Activated CD4-positive, alpha-beta T cell treated with anti-CD3 and anti-CD28 coated beads, Interleukin-2, amount 50 U/mL, for 48 hours (primary cell): ENCODE measurements at places on chromosomes 12 and 14.

DNA sequence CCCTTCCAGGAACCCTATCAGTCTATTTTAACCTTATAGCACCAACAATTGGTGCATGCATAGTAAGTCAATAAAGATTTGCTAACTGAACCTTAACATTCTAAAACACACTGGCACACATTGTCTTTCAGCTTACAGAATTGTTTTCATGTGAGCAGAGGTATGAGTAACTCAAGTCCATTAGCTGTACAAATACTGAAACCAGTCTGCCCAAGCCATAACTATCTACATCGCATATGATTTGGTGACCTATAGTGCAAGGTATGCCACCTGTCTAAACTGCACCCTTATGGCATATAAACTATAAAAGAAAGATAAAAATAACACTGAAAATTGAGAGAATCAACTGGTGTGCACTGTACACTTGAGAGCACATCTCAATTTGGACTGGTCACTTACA, 34.8 kb downstream of the SBNO1 start:
- no peak for DNase-seq

- DNase-seq = no peak
Measured at GRCh38 chr14:56137453-56137807, 19.2 kb downstream of the PELI2 start.

- no peak for DNase-seq
Measured at GRCh38 chr12:123267991-123268843, 3.4 kb downstream of the CDK2AP1 start.

GRCh38 chr14:104363891-104364760, 215.4 kb upstream of the C14orf180 start:
- no peak for DNase-seq

DNA sequence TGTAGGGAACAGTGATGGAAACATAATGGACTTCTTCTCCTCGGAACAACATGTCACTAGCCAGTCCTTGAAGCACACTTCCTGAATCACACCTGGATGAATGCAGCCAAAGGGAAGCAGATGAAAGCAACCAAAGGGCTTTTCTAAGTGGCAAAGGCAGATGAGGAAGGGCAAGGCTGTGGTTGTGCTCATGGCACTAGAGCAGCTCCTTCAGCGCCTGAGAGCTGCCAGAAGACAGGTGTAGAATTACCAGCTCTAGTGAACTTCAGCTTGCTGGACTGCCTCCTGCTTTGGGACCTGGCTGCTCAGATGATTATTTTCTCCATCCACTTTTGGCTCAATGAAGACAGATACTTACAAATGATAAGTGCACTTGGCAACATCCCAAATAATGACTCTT, 1372.1 kb upstream of the SEL1L start:
- DNase-seq = no peak

GRCh38 chr12:109450980-109451379, 26.1 kb downstream of the KCTD10 start:
- no peak for DNase-seq

- DNase-seq = no peak
Measured at GRCh38 chr14:102280376-102280962, 24.5 kb downstream of the MOK start.

- DNase-seq = no peak
Measured at GRCh38 chr14:97329701-97330100, 532.5 kb downstream of the VRK1 start.

DNA sequence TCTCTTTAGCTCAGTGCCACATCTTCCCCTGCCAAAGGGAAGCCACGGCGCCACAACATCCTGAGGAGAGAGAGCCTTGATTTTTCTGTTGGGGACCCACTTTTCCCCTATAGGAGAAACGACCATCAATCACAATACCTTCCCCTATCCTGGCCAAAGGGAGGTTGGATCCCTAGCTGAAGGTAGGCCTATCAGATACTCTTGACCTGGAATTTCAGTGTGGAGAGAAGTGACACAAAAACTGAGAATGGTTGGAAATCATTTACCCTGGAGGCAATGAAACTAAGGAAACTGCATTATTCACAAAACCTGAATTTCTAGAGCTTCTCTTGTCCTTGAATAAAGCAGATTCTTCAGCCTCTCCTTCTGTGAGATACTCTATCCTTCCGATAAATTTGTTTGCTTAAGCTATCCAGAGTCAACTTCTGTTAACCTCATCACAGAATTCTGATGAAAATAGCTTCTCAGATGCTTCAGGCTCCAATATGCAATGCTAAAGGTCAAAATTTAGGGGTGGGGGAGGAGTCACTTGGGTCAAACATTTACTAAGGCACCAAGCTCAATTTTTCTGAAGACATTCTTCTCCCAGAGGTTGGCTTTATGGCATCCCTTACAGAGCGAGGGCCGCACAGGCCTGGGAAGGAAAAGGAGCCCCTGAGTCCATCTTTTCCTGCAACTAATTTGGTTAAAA, 27.0 kb upstream of the DUSP6 start:
- DNase-seq = no peak

DNA sequence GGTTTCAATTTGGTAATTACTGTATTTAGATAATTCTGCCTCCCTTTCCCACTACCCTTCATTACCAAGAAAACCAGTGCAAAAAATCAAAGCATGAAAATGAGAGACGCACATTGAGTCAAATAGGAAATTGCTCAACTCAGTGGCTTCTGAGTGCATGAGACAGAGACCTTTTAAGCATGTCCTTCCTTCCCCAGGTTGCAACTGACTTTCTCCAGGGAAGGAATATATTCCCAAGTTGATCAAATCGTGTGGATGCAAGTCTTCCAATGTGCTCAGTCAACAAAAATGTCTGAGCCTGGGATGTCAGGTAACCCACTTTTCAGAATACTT, 12.9 kb downstream of the BMP4 start:
- no peak for DNase-seq

DNA sequence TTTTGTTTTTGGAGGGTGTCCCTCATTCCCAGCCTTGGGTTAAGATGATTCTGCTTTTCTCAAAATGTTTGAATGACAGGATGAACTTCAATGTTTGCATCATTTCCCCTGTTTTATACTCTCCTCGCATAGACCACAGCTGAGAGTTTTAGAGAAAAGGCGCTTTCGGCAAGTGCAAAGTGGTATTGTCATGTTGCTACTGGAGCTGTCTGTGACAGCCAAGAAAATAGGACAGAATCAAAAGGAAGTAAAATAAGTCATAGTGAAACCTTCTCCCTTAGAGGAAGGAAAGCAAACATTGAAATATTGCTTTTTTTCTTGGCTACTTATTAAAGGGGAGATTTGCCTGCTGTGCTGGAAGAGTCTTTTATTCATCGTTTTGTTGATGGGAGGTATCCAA, 33.5 kb upstream of the ARHGAP5 start:
- no peak for DNase-seq

GRCh38 chr12:42039176-42039575, 105.5 kb downstream of the GXYLT1 start:
- DNase-seq = no peak

GRCh38 chr12:19912991-19913390, 455.3 kb upstream of the PDE3A start:
- DNase-seq = no peak

- no peak for DNase-seq
Measured at GRCh38 chr14:90626550-90626949, 189.7 kb downstream of the TTC7B start.

DNA sequence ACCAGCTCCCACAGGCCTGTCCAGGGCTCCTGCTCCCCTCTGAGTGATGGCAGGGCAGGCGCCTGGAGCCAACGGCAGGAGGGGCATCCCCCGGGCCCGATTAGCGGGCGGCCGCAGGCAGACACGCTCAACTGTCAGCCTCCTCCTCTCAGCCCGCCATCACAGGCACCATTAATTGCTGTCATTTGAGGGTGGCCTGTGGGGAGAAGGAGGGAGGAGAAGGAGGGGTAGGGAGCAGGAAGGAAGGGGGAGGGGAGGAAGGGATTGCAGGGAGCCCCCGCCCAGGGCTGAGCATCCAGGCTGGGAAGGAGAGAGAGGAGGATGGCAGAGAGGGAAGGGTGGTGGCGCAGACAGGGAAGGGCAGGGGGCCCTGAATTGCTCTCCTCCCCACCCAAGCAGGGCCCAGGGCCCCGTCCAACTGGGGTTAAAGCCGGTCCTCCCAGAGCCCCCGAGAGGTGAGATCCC, 36.1 kb downstream of the NCOR2 start:
- no peak for DNase-seq

DNA sequence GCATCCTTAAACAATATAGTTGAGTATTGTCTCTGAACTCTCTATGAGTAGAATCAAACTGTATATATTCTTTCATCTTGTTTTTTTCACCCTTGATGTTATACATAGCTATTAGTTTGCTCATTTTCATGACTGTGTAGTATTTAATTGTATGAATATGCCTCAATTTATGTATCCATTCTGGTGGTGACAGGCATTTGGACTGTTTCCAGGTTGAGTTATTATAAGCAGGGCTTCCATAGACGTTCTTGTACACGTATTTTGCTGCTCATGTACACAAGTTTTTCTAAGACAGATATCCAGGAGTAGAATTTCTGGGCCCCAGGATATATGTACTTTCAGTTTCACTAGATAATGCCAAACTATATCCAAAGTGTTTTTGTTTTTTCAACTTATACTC, 211.4 kb downstream of the NTF3 start:
- DNase-seq = no peak

DNA sequence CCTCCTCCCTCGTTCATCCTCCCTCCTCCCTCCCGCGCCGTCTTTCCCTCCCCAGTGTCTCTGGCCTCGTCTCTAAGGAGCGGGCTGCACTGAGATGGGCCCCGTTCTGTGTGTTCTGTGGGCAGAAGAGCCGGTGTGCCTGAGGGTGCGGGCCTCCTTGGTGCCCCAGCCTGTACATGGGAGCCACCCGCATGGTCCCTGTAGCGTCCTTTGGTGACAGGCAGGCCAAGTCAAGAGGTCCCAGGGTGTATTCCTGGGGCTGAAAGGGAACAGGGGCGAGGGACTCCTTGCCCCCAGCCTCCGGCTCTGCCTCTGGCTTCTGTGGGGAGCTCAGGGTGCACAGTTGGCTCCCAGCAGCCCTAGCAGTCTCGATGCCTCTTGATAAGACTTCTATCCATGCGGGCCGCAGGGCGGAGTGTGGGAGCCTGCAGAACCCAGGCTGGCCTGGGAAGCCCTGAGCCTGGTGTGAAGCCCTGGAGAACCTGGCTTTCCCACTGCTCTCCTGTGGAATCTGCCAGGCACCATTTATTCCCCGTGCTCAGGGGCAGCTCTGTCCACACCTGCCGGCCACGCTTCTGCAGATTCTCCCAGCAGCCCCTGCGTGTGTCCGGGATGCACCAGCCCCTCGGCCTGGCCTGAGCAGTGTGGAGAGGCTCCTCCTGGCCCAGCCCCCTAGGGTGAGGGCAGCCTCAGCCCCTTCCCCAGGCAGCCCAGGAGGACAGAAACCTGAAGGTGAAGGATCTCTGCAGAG, 181.3 kb downstream of the KIF26A start:
- no peak for DNase-seq

DNA sequence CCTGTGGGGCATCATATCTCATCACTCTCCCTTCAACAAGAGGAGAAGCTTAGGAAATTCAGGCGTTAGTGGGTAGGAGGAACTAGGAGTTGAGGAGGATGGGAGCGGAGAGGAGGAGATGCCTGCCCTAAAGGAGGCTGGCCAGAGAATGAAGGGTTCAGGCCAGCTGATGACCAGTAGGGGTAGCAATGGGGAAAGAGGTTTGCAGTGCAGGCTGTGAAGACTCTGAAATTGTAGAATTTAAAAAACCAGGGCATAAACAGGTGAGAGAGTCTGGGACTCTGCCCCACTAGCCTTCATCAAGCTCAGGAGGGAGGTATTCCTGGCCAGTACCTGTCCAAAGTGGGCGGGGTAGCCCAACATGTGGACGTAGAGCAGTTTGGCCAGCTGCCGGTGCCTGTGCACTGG, 809 bp downstream of the AP1G2 start:
- no peak for DNase-seq

DNA sequence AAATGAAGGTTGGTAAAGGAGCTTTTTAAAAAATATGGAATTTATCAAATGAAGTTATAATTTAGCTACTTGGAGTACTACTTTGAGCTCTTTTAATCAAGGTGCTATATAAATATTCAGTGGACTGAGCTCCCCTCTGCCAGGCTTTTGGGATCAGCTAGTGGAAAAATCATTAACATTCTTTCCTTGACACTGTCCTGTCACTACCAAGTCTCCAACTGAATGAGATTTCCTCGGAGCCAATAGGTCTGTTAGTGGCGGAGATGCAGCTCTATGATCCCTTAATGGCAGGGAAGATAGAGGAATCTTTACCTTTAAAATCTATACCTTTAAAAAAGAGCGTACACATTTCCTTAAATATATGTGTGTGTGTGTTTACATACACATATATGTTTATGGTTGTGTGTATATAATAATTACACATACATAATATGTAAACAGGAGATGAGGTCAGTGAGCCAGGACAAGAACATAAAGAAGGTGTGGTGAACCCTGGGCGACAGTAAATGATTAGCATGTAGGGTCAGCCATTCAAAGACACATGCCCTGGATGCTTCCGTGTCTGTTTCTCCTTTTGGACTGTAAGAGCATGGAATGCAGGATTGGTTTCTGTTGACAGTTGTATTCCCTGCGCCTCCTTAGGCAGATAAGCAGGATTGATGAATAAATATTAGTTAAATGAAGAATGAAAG, 47.7 kb upstream of the ATP2A2 start:
- no peak for DNase-seq

DNA sequence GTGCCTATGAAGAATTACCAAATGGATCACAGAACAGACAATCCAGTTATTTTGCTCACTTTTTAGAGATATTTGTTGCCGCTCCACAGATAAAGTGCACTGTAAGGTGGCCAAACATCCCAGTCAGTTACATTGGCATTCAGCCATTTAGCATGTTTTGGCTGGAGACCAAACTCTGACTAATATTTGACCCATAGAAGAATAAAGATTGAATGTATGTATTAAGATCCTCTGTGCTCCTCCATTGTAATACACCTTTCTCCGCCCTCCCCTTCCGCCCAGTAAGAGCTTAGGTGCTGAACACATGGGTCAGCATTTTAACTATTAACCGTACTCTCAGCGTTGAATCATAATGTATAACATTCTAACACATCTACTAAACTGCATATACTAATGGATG, 163.4 kb downstream of the ANO6 start:
- no peak for DNase-seq

DNA sequence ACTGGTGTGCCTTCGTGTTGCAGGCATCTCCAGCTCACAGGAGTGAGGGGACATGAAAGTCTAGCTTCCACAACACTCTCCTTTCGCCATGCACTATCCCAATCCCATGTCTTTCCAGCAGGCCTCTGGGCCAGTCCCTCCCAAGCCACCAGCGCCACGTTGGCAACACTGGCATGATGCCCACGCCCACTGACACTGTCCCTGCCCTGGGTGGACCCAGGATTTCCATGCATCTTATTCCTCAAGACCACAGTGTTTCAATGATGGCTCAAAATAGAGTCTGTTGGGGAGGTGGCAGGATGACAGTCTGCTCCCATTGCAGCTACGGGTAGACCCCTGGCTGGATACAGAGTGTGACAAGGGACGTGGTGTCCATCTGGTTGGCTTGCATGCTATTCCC, 2.3 kb downstream of the SP7 start:
- no peak for DNase-seq

GRCh38 chr12:32240831-32241230, 134.2 kb downstream of the BICD1 start:
- no peak for DNase-seq
